ENCODE measurements at places on chromosomes 6 and 20. TPM values are rescaled to one million over a fixed set of nuclear protein-coding genes. Genes with fewer than 3 reads are reported as not detected.

Gene BMP7
- total RNA-seq: not detected

Gene MROH8
- total RNA-seq: 2.7 TPM

GRCh38 chr20:46108435-46108841 lies 9.7 kb upstream of the CD40 start:
- H3K36me3 ChIP-seq: no peaks in the 10 kb centered on the region
- H3K27me3 ChIP-seq: peaks cover 92% of the 10 kb centered on the region
- H3K4me3 ChIP-seq: no peak overlapping the region
- DNase-seq: no peak

- H3K4me1 ChIP-seq: peaks cover 18% of the 10 kb centered on the region
- H3K36me3 ChIP-seq: peaks cover 17% of the 10 kb centered on the region
- no peaks in the 10 kb centered on the region for H3K27me3 ChIP-seq
- no peak overlapping the region for H3K4me3 ChIP-seq
Observed at GRCh38 chr6:157219201-157220200, 103.8 kb downstream of the TMEM242 start.

DNA sequence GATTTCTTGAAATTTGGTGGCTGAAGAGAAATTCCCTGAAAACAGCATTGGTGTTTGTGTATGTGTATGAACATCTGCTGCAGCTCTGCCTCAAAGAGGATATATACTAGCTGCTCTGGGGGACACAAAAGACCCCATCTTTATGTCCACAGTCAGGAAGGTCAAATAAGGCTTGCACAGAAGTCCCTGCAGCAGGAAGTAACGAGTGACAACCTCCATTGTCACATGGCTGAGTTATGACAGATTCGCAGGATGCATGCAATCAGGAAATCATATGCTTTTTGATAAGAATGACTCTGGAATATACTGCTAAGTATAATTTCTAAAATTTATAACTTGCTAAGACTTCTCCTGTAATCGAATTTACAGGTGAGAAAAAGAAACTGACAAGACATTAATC lies 225.9 kb upstream of the CST7 start:
- no peak for DNase-seq
- no peak overlapping the region for H3K4me3 ChIP-seq
- peaks cover 39% of the 10 kb centered on the region for H3K27me3 ChIP-seq
- H3K27ac ChIP-seq: no peak overlapping the region
- no peaks in the 10 kb centered on the region for H3K36me3 ChIP-seq
- no peaks in the 10 kb centered on the region for H3K4me1 ChIP-seq

GRCh38 chr6:107230448-107230847 lies 115.1 kb upstream of the BEND3 start:
- DNase-seq: no peak
- no peaks in the 10 kb centered on the region for H3K27me3 ChIP-seq
- H3K36me3 ChIP-seq: no peaks in the 10 kb centered on the region
- H3K27ac ChIP-seq: no peak overlapping the region
